Stimulated activated CD8-positive, alpha-beta memory T cell treated with anti-CD3 and anti-CD28 coated beads, Interleukin-4, amount 100 ng/mL, for 1 hour (primary cell): ENCODE measurements at places on chromosomes 1 and 21.

DNA sequence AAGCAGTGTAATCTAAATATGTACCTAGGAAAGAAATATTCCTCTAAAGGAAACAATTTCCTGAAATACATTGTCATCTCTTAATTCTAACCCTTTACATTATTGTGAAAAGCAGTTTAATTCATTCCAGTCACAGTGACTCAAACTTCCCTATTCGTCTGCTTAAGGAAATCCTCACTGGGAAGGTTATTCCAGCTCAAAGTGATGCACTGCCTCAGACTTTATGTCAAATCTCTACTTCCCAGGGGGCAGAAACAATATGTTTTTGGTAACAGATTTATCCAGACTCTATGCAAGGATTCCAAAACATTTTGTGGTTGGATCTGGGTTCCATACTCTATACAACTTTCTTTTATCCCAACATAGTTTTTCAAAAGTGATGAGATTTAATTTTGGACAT lies 145.2 kb downstream of the NTMT2 start:
- no peak for DNase-seq

GRCh38 chr1:53517821-53518352 lies 58.7 kb downstream of the DMRTB1 start:
- DNase-seq = no peak

DNA sequence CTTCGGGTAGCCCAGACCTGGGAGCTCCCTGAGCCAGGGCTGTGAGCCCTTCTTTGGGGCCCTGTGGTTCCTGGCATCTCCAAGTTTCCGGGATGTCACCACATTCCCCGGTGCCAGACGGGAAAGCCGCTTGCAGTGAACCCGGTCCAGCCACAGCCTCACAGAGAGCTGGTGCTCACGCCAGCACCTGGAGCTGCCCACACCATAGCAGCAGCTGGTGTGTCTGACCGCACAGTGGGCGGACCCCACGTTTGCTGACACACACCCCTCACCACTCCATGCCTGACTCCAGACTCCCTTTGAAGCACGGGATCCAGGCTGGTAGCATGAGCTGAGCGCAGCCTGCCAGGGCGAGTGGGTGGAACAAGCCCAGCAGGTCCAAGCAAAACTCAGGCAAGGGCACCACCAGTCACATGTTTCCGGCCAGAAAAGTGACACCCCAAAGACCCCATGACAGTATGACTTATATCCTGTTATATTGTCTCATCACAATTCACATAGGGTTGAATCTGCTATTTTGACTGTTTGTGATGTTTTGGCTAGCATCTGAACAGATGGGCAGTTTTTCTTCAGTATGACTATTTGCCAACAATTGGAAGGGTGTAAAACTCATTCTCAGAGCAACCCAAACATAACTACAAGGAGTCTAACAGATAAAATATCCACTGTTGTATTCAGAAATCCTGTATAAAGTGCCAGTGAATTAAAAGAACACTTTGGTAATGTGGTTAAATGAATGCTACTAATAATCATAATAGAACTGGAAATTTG lies 285.4 kb downstream of the SMYD3 start:
- no peak for DNase-seq

- DNase-seq = no peak
Measured at GRCh38 chr1:229150518-229150917, 120.4 kb upstream of the RAB4A start.

GRCh38 chr1:11693024-11693590 lies 1.6 kb downstream of the DRAXIN start:
- peak; percentile 21 for DNase-seq

DNA sequence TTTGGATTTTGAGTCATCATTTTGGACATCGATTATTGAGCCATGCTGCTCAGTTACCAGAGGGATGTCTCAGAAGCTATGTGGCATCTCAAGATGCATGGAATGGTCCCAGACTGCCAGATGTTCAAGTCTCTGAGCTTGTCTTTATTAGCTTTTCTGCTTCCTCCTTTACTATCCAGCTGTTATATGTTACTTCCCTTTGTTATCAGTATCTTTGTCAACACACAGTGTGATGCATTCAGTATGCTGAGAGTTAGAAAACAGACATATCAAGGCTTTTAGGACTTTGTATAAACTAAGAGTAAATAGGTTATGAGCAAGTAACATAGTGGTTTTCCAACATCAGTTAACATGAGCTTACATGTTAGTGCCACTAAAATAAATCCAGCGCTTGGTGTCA lies 474.5 kb downstream of the DSCAM start:
- DNase-seq = no peak

- no peak for DNase-seq
Measured at GRCh38 chr1:100053119-100053518, 79.6 kb downstream of the SASS6 start.

DNA sequence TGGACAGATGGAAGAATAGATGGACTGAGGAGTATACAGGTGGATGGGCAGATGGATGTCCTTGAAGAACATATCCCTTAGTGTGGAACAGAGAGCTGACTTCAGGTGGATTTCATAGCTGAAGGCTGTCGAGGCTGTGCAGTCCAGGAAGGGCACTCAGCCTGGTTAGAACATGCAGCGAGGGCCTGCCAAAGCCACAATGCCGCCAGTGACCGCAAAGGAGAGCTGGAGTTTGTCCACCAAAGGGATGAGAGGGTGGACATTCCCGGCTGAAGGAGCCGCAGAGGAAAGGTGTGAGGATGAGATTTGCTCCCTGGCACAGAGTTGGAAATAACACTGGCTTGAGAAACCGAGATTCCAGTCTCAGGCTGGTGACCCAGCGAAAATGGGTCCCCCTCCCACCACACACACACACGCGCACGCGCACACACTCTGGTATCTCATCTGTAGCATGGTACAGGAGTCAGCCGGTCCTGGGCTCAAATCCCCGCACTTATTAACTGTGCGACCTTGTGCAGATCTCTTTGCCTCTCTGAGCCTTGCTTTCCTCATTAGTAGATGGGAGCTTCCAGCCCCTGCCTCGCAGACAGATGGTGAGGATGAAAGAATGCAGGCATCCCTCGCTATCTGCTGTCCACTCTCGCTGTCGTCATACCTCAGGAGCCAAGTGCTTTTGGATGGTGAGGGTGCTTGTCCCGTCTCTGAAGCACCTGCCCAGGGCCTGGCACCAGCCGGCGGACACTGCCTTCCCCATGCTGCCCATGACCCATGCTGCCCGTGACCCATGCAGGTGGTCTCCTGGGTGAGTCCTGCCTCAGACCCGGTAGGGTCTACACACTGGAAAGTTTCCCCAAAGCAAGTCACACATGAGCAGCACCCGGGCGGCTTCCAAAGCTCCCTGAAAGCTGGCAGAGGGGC lies 26.8 kb upstream of the EFHD2 start:
- no peak for DNase-seq

DNA sequence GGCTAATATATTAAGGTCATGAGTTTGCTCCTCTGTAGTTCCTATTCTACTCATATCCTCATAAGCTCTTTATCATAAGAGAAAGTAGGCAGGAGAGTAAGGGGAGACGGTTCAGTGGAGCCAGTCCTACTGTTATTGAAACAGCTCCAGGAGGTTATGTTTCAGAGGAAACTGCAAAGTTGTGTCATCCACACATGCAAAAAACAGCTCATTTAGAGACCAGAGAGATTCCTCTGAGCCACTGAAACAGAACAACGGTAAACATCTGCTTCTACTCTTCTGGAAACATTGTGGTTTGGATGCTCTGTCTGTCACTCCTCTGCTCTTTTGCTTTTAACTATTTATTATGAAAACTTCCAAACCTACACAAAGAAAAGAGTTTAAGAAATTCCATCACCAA lies 66.3 kb upstream of the PPP2R5A start:
- no peak for DNase-seq

GRCh38 chr1:33655496-33655895 lies 183.1 kb downstream of the ZSCAN20 start:
- DNase-seq = no peak

DNA sequence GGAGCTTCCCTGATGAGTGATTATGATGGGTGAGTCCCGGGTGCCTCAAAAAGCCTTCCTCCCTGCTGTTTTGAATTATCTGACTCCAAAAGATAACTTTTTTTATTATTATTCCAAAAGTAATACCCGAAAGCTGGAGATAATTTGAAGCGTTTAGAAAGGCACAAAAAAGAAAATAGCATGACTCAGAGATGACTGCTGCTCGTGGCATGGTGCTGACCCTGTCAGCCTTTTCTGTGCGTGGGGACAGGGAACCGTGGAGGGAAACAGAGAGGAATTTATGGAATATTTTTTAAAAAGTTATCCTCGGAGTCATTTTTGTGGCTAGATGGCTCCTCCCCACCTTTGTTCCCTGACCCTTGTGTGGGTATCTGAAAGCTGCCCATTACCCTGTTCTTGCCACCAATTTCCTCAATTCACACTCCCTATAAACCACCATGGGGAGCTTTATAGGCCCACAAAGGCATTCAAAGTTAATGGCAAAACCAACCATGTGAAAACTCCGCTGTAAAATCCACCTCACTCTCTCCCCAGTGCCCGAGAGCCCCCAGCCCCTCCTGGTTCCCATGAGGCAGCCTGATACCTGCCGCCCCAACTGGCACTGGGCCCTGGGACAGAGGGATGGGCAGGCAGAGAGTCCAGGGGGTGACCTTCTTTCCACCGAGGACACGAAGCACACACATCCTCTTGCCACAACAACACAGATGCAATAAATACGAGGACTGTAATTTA lies 37.5 kb downstream of the IGSF21 start:
- no peak for DNase-seq

DNA sequence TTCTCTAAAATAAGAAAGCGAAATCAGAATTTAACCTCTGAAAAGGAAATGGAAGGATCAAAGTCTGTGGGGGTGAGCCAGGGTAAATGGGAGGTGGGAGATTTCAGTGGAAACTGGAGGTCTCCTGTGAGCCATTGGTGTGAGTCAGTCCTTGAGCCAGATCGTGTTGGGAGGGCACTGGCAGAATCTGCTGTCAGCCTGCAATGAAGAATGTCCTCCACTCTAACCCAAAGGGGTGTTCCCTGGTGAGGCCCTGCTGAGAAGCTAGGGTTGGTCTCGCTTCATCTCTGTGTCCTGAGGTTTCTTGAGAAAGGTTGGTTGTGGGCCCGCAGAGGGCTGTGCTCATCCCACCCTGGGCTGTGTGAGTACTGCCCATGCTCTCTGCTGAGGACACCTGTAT lies 2.4 kb downstream of the QSOX1 start:
- no peak for DNase-seq

DNA sequence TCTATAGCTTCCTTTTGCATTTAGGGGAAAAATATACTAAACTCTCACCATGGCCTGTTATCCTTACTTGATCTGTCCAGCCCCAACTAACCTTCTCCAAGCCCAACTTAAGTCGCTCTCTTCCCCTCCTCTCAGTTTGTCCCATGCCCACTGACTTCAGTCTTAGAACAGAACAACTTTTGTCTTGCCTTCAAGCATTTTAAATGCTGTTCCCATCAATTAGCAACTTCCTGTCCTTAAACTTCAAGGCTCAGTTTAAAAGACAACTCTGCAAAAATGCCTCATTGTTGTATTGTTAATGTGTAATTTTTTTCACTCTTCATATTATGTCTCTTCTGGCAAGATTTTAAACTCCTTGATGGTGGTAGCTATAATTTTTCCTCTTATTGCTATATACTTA lies 526.9 kb downstream of the NEGR1 start:
- DNase-seq = no peak

- DNase-seq = no peak
Measured at GRCh38 chr1:65924471-65924870, 131.8 kb downstream of the PDE4B start.

DNA sequence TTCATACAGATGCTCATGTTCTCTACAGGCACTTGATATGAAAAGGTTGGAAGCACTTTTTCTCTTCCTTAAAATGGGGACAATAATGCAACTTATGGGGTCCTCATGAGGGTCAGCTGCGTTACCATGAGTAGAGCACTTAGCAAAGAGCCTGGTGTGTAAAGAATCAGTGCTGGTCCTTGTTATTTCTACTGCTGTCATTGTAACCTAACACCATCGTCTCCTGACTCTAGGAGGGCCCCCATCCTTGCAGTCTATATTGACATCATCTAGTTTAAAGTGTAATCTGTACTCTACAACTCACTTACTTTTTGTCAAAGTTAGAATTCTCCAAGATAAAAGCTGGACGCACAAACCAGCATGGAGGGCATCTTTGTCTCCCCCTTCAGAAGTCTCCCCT lies 2.4 kb downstream of the CAPN9 start:
- DNase-seq = no peak

GRCh38 chr1:99613716-99614115 lies 32.2 kb upstream of the PALMD start:
- no peak for DNase-seq

DNA sequence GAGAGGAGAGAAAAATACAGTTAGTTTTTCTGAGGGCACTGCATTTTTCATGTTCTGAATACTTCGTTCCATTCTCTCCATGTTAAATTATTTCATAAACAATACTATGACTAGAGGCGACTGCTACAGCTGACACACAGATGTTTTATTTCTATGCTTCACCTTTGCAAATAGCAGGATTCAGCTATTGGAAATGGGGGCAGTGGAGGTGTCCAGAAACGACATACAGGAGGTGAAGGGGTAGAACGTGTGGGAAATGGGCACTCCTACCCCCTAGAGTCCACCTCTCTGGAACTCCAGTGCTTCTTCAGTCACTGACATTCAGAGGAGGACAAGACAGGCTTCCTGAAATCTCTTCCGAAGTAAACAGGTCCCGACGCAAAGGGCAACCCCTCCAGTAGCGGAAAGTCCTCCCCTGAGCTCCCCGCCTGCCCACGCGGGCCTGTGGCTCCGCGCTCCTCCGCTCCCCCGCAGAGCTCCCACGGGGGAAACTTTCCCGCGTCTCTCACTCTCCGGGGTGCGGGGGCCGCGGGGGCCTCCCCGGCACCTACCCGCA lies 480 bp downstream of the DPYD start:
- no peak for DNase-seq

DNA sequence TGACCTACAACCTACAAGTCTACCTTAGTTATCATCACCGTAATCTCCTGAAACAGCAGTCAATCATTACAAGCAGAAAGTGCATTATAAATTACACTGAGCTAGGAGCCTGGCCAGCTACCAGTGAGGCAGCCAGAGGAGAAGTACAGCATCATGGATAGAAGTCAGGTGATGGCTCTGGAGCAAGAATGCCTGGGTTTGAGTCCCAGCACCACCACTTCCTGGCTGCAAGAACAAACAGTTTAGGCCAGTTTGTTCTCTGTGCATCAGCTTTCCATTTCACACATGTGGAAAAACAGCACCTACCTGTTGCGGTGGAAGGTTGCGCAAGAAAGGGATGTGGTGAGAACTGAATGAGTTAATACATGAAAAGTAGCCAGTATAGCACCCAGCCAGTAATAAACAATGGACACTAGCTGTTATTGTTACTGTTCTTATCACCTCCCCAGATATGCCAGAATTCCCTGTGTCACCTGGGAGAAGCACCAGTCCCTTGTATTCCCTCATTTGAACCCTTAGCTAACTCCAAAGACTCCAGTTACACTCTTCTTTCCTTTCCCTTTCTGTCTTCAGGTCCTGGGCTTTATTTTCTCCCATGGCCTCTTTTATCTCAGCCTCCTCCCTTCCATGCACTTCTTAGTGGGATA lies 9.0 kb downstream of the CREG1 start:
- no peak for DNase-seq

GRCh38 chr21:26686278-26686677 lies 113.2 kb upstream of the CYYR1 start:
- no peak for DNase-seq
